ENCODE measurements at places on chromosomes 6 and 20. TPM values are rescaled to one million over a fixed set of nuclear protein-coding genes. Genes with fewer than 3 reads are reported as not detected.

GRCh38 chr6:161226009-161226964, 47.6 kb downstream of the AGPAT4 start:
- H3K27ac ChIP-seq, result no peak overlapping the region
- DNase-seq, result no peak
- no peak overlapping the region for H3K4me3 ChIP-seq
- no peaks in the 10 kb centered on the region for H3K27me3 ChIP-seq
- no peaks in the 10 kb centered on the region for H3K36me3 ChIP-seq
- peaks cover 21% of the 10 kb centered on the region for H3K4me1 ChIP-seq

DNA sequence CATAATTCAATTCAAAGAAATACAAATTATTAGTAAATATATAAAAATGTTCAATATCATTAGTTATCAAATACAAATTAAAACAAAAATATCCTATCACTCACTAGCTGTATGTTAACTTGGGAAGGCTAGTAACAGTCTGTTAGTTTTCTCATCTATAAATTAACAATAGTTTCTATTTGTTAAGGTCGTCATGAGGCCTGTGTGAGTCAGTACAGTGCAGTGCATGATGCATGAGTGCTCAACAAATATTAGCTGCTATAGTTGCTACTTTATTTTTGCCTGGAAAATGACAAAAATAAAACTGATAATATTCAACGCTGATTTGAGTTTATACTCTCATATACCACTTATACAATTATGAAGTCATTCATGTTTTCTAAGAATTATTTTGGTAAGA, 401.6 kb upstream of the RUNX2 start:
- no peaks in the 10 kb centered on the region for H3K4me1 ChIP-seq
- no peaks in the 10 kb centered on the region for H3K36me3 ChIP-seq
- DNase-seq, result peak; percentile 9
- no peak overlapping the region for H3K4me3 ChIP-seq

DNA sequence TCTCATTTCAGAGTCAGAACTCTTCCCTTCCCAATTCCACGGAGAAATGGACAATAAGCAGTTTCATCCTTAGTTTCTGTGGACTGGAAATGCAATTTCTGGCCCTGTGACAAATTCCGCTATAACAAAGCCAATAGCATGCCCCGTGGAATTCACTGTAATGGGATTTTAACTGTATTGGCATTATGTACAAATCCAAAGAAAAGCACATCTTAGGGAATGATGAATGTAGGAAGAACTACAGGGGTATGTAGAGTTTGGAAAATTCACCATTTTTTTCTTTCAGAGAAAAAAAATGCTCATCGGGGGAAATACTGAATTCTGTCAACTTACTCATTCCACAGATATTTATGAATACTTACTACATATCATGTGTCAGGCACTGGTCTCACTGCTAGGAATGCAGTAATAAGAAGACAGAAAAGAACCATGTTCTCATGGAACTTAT, 43.5 kb downstream of the KIF6 start:
- no peak overlapping the region for H3K4me3 ChIP-seq
- H3K36me3 ChIP-seq, result no peaks in the 10 kb centered on the region
- DNase-seq, result peak; percentile 52
- no peaks in the 10 kb centered on the region for H3K27me3 ChIP-seq
- H3K27ac ChIP-seq, result no peak overlapping the region

GRCh38 chr6:50722829-50723554, 9.7 kb downstream of the TFAP2D start:
- H3K27me3 ChIP-seq, result peaks cover 10% of the 10 kb centered on the region
- H3K4me1 ChIP-seq, result no peaks in the 10 kb centered on the region
- DNase-seq, result no peak
- H3K36me3 ChIP-seq, result no peaks in the 10 kb centered on the region
- H3K27ac ChIP-seq, result no peak overlapping the region

- peaks cover 8% of the 10 kb centered on the region for H3K4me1 ChIP-seq
- DNase-seq, result no peak
- H3K36me3 ChIP-seq, result no peaks in the 10 kb centered on the region
- H3K27me3 ChIP-seq, result no peaks in the 10 kb centered on the region
- no peak overlapping the region for H3K27ac ChIP-seq
Measured at GRCh38 chr6:1486387-1486786, 97.0 kb downstream of the FOXF2 start.

DNA sequence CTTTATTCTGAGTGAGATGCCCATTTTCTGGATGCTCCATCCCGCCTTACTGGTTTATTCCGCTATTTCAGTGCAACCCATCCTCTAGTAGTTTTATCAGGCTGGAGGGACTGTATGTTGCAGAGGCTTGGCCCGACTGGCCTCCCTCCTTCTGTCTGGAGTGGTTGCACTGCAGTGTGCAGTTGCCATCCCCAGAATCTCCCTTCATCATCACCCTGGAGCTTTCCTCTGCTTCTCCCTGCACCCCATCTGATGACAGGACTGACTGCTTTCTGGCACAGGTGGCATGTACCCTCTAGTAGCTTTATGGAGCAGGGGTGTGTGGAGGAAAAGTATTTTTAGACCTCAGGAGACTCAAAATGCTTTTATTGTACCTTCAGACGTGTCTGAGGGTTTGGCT, 21.1 kb downstream of the WRNIP1 start:
- H3K4me1 ChIP-seq, result peaks cover 18% of the 10 kb centered on the region
- H3K27ac ChIP-seq, result no peak overlapping the region
- DNase-seq, result no peak
- no peaks in the 10 kb centered on the region for H3K36me3 ChIP-seq

- no peak overlapping the region for H3K4me3 ChIP-seq
- no peaks in the 10 kb centered on the region for H3K4me1 ChIP-seq
- no peak overlapping the region for H3K27ac ChIP-seq
- no peak for DNase-seq
- peaks cover 4% of the 10 kb centered on the region for H3K36me3 ChIP-seq
Measured at GRCh38 chr20:41185013-41185757, 47.8 kb downstream of the PLCG1 start.

DNA sequence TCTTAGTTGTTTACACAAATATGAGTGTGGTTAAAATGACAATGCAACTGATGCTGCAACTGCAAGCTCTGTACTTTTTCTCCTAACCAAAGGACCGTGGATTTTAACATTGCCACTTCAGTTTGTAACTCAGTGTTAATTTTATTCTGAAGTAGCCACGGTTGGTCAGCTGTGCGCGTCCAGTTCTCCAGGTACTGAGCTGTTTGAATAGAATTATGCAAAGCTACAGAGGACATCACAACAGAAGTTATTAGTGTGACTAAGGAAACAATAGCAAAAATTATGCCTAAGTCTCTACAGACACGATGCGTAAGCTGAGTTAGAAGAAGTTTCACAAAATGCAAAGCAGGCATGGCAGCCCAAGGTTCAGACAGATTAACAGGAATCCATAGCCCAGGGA, 4.4 kb upstream of the ABHD12 start:
- no peak overlapping the region for H3K27ac ChIP-seq
- no peak overlapping the region for H3K4me3 ChIP-seq
- H3K36me3 ChIP-seq, result no peaks in the 10 kb centered on the region
- no peaks in the 10 kb centered on the region for H3K4me1 ChIP-seq

Gene KDM1B
- 19.0 TPM for total RNA-seq

Gene DOK5
- 0.82 TPM for total RNA-seq

Gene TMEM170B
- total RNA-seq, result 1.5 TPM

Gene MROH8
- 1.3 TPM for total RNA-seq

Gene RAET1L
- not detected for total RNA-seq
